ENCODE measurements at places on chromosomes 3 and 15. TPM values are rescaled to one million over a fixed set of nuclear protein-coding genes. Genes with fewer than 3 reads are reported as not detected.

The MESP1 gene
- total RNA-seq: 0.17 TPM

The SHC4 gene
- total RNA-seq: 4.2 TPM

The EFHB gene
- not detected for total RNA-seq

The SYNPR gene
- total RNA-seq: not detected

The RLBP1 gene
- total RNA-seq: not detected

The FGF7 gene
- 393 TPM for total RNA-seq

The SUCNR1 gene
- total RNA-seq: not detected

The GOLGA8M gene
- total RNA-seq: 0.52 TPM

The PEX5L gene
- 0.34 TPM for total RNA-seq

The SSUH2 gene
- total RNA-seq: not detected

The CXCR6 gene
- not detected for total RNA-seq

Data from bronchial smooth muscle cell (primary cell).